GM10248 (cell line): ENCODE measurements at places on chromosomes 7 and 10.

DNA sequence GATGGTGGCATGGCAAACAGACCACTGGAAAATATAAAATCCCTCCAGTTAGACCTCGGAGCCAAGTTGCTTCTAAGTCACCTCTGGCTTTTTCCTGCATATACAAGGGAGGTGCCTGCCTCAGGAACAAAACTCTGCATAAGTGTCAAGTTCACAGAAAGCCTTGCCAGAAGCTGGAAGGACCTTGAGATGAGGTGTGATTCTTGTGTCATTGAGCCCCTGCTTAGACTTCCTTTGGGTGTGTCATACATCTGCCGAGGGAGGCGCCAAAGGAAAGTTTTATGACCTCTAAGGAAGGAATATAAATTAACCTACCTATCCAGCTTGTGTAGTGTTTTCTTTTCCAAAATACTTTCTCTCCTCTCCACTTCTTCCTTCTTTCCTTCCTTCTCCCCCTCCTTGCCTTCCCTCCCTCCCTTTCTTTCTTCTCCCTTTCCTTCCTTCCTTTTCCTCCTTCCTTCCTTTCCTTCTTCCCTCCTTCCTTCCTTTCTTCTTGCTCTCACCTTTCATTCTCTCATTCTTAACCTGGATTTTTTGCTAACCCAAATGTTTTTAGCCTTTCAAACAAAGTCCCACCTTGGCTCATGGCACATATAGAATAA is 75.2 kb downstream of the TRIL start:
- DNase-seq, result no peak

GRCh38 chr7:95209788-95210187 is 114.5 kb downstream of the PON1 start:
- DNase-seq, result no peak

GRCh38 chr7:83118347-83119025 is 44.2 kb downstream of the PCLO start:
- no peak for DNase-seq

DNA sequence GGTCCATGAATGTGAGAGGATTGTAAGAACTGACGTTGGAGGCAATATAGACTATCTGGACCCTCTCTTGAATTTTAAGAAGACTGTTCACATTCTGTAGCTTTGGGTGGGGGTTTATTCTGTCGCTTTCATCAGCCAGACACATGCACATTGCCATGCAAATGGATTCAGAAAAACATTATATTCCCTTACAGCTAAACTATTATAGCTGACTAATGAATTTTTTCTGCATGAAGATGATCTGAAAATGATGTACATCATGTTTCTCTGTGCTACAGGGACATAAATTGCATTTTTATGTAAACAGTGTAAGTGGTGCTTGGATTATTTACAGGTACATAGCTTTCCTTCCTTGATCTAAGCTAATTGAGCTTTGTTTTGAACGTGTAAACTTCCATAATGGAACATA is 1.5 kb downstream of the MET start:
- no peak for DNase-seq

DNA sequence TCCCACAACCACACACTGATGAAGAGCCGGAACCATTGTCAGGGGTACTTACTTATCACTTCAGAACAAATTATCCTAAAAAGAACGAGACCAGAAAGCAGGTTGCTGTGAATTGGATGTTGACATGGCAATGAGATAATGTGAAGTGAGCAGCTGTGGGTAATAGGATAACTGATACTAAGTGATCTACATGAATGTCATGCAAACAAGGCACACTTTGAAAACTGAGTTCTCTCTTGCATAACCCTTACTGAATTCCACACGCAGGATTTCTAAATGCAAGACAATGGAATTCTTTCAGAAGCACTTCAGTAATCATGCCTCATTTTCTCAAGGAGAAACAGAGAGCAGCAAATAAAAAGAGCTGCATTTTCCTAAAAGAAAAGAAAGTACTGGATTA is 242.5 kb upstream of the TMEM229A start:
- DNase-seq, result no peak

- no peak for DNase-seq
Observed at GRCh38 chr10:86266446-86267242, 100.0 kb downstream of the GRID1 start.

- no peak for DNase-seq
Observed at GRCh38 chr7:4202154-4202736, 479.9 kb upstream of the FOXK1 start.

DNA sequence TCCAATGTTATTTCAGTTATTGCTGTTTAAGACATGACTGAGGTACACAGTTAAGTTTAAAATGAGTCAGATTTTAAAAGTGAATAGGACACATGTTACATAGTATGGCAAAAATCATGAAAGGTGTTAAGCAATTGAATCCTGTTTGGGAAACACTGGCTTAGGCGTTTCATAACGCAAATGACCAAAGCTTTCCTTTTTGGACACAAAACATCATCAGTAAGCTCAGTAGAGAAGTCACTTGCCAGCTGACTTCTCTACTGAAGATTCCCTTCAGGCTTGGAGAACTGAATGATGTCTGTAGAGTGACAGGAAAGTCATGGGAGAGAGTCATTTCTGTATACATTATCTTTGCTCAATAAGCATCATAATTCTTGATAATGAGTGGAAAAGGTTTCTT is 64.4 kb upstream of the RSBN1L start:
- no peak for DNase-seq

- no peak for DNase-seq
Observed at GRCh38 chr10:128712661-128713400, 586.6 kb upstream of the MKI67 start.

DNA sequence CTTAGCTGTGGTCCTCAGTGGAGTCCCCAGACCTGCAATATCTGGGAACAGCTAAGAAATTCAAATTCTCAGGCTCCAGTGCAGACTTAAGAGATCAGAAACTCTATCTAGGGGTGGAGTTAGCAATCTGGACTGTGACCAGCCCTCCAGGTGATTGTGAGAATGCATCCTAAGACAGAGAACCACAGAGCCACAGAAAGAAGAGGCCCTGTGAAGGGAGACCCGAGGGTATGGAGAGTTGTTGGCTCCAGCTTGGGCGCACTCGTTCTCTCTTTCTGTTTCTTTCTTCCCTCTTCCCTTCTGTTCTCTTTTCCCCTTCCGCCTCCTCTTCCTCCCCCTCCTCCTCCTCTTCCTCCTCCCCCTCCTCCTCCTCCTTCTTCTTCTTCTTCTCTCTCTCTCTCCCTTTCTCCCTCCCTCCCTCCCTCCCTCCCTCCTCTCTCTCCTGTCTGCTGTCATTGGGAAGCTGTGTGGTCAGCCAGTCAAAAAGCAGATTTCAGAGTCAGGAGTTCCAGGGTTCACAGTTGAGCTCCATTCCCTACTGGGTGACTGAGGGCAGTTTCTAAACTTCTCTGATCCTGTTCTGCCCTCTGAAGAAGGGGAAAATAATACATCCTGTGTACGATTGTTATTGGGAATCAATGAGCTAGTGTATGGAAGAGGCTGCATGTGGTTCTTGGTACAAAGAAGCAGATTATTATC is 62.1 kb upstream of the STEAP1B start:
- no peak for DNase-seq

DNA sequence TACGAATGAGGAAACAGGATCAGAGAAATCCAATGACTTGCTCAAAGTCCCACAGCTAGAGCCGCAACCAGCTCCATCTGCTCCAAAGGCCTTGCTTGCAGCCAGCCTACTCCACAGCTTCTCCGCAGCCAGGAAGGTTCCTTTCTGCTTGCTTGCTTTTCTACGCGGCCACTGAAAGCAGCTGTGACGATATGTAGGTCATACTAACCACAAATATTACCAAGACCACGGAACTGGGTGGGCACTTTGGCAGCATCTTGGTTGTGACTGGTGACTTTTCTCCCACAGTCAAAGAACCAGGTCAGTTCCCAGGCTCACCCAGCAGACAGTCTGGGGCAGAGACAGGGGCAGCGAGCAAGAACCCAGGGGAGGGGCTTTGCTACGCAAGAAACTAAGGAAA is 86.4 kb downstream of the FAM53B start:
- no peak for DNase-seq

- peak; percentile 7 for DNase-seq
Observed at GRCh38 chr7:83796760-83797159, 147.8 kb upstream of the SEMA3E start.

DNA sequence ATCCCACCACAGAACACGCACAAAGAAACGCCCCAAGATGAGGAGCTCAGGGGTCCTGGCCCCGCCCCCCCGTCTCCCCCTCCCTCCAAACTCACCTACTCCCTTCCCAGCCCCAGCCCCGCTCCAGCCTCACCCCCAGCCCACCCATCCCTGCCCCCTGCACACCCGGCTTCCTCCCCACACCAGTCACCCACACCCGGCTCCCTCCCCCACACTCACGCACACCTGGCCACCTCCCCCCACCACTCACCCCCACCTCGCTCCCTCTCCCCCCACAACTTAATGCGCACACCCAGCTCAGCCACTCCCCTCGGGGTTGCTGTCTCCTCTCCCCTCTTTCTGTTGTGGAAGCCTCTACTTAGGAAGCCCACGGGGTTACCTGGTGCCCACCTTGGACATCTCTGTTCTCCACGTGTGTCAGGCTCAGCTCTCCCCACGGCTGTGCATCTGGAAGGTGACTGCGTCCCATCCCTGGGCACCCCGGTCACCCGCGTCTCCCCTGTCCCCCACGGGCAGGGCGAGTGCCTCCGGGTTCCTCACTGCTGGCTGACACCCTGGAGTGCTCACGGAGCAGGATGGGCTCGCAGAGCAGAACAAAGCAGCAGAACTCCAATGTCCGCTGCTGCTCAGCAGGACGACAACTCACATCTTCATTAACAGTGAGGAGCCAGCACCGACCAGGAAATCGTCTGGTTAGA is 166.8 kb downstream of the USP6NL start:
- no peak for DNase-seq
